M059J (cell line): ENCODE measurements at places on chromosomes 7 and 10. TPM values are rescaled to one million over a fixed set of nuclear protein-coding genes. Genes with fewer than 3 reads are reported as not detected.

RARRES2 gene
- 1.1 and 1.7 TPM in 2 replicates for total RNA-seq

ATP5F1C gene
- total RNA-seq = 258 and 346 TPM in 2 replicates

GPR85 gene
- 0.15 and 0.59 TPM in 2 replicates for total RNA-seq

ANKRD2 gene
- total RNA-seq = not detected in 2 replicates

CTNNA3 gene
- 0.02 TPM in 1 of 2 replicates, not detected in the other for total RNA-seq

MAPK8 gene
- total RNA-seq = 114 and 149 TPM in 2 replicates

RRP12 gene
- total RNA-seq = 10.2 and 19.3 TPM in 2 replicates

PILRA gene
- 0.54 TPM in 1 of 2 replicates, not detected in the other for total RNA-seq

COPS6 gene
- 98.4 and 109 TPM in 2 replicates for total RNA-seq

SPDYE3 gene
- total RNA-seq = not detected in 2 replicates

GPER1 gene
- total RNA-seq = 0.22 and 0.25 TPM in 2 replicates

MTPN gene
- 154 and 217 TPM in 2 replicates for total RNA-seq

ALOX5 gene
- total RNA-seq = not detected in 2 replicates

TRIM50 gene
- total RNA-seq = not detected in 2 replicates

SPDYE5 gene
- total RNA-seq = not detected in 2 replicates

GIMAP1 gene
- total RNA-seq = 0.07 TPM in 1 of 2 replicates, not detected in the other

SPOCK2 gene
- total RNA-seq = 0.05 TPM in 1 of 2 replicates, not detected in the other

ASB4 gene
- not detected in 2 replicates for total RNA-seq

CYP26C1 gene
- total RNA-seq = not detected in 2 replicates

FAM180A gene
- total RNA-seq = 1.9 and 3.4 TPM in 2 replicates

RHOBTB1 gene
- total RNA-seq = 5.5 and 11.0 TPM in 2 replicates

THSD7A gene
- total RNA-seq = 3.1 and 5.2 TPM in 2 replicates

CDK1 gene
- total RNA-seq = 151 and 191 TPM in 2 replicates

CALCR gene
- total RNA-seq = not detected in 2 replicates

CHN2 gene
- not detected in 2 replicates for total RNA-seq

TAS2R3 gene
- not detected in 2 replicates for total RNA-seq

GFRA1 gene
- total RNA-seq = 32.2 and 49.4 TPM in 2 replicates

CALML3 gene
- total RNA-seq = not detected in 2 replicates

OR9A2 gene
- total RNA-seq = not detected in 2 replicates

INA gene
- total RNA-seq = not detected in 2 replicates

AKR1C4 gene
- not detected in 2 replicates for total RNA-seq

FAM131B gene
- 0.79 and 1.5 TPM in 2 replicates for total RNA-seq

AKR1B15 gene
- 0.57 and 1.6 TPM in 2 replicates for total RNA-seq

FAM24B gene
- total RNA-seq = 0.39 and 2.2 TPM in 2 replicates

CCDC146 gene
- 1.1 and 2.9 TPM in 2 replicates for total RNA-seq

TUBB8 gene
- 0.22 TPM in 1 of 2 replicates, not detected in the other for total RNA-seq

SRRM3 gene
- total RNA-seq = 0.27 and 0.39 TPM in 2 replicates

GJD4 gene
- total RNA-seq = not detected in 2 replicates

FRMD4A gene
- total RNA-seq = 4.0 and 10.8 TPM in 2 replicates

ZNF804B gene
- not detected in 2 replicates for total RNA-seq

WIPF3 gene
- not detected in 2 replicates for total RNA-seq

CPXM2 gene
- total RNA-seq = not detected in 2 replicates

LIPM gene
- not detected in 2 replicates for total RNA-seq

ADGRA1 gene
- not detected in 2 replicates for total RNA-seq

PFKP gene
- 104 and 158 TPM in 2 replicates for total RNA-seq

ERVW-1 gene
- 0.02 TPM in 1 of 2 replicates, not detected in the other for total RNA-seq

ACSM6 gene
- total RNA-seq = not detected in 2 replicates

ZNF488 gene
- total RNA-seq = 0.62 and 0.79 TPM in 2 replicates

OR2A1 gene
- total RNA-seq = 0.05 TPM in 1 of 2 replicates, not detected in the other

CNTNAP2 gene
- not detected in 2 replicates for total RNA-seq

DKK1 gene
- 355 and 363 TPM in 2 replicates for total RNA-seq

RTKN2 gene
- total RNA-seq = 7.9 and 8.4 TPM in 2 replicates
